ENCODE measurements at places on chromosomes 11 and 22. TPM values are rescaled to one million over a fixed set of nuclear protein-coding genes. Genes with fewer than 3 reads are reported as not detected.

DNA sequence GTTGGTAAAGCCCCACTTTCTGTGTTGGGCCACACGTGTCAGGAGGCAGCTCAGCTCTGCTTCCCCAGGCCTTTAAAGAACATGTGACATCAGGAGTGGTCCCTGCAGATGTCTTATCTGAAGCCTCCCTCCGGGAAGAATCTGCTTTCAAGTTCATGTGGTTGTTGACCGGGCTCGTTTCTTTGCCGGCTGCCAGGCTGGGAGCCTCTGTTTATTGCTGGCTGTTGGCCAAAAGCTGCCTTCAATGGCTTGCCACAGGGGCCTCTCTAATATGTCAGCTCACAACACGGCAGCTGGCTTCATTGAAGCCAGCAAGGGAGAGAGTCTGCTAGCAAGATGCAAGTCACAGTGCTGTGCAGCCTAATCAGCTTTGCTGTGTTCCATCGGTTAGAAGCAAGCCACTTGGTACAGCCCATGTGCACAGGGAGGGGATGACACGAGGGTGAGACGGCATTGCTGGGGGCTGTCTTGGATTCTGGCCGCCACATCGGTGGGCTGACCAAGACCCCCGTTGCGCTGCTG lies 14.6 kb downstream of the MRGPRF start:
- no peaks in the 10 kb centered on the region for H3K36me3 ChIP-seq
- H3K4me3 ChIP-seq: no peak overlapping the region
- no peak overlapping the region for H3K27ac ChIP-seq
- H3K4me1 ChIP-seq: no peaks in the 10 kb centered on the region
- no peak for DNase-seq

DNA sequence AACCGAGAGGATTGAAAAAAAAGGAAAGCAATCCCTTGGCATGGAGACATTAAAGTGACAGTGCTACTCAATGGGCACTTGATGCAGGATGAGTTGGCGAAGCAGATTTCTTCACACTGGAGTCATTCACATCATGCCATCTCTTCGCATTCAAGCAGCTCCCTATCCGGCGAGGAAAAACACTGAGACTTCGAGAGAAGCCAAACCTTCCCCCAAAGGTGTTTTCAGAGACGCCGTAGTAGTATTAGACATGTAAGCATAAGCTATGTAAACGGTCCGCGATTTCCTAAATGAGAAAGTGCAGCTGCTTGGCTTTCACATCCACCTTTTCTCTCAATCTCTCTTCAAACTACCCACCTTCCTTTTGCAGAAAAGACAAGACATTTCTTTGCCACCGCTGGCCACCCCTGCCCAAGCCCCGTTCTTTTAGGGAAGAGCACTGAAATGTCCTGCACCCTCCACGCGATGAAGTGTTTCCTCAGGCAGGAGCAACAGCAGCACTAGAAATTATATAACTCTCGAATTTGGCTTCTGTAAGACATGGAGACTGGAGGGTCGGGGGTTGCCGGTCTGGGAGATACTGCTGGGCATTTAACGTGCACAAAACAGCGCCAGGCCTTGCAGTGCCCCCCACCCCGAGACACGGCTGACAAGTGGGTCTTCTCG lies at the start of gene DLG2:
DLG2 (minus strand) TSS at position 13 of the 666 bp plus-strand sequence.
- H3K36me3 ChIP-seq: no peaks in the 10 kb centered on the region
- H3K27me3 ChIP-seq: no peaks in the 10 kb centered on the region
- H3K4me3 ChIP-seq: peak within 1 kb of the TSS; percentile 89
- peaks cover 29% of the 10 kb centered on the region for H3K4me1 ChIP-seq

PLA2G3 gene
- total RNA-seq: not detected

GRCh38 chr11:95715777-95716241 lies 73.8 kb downstream of the FAM76B start:
- H3K27me3 ChIP-seq: no peaks in the 10 kb centered on the region
- no peak overlapping the region for H3K27ac ChIP-seq
- no peak overlapping the region for H3K4me3 ChIP-seq
- peaks cover 15% of the 10 kb centered on the region for H3K4me1 ChIP-seq

ACR gene
- not detected for total RNA-seq

DNA sequence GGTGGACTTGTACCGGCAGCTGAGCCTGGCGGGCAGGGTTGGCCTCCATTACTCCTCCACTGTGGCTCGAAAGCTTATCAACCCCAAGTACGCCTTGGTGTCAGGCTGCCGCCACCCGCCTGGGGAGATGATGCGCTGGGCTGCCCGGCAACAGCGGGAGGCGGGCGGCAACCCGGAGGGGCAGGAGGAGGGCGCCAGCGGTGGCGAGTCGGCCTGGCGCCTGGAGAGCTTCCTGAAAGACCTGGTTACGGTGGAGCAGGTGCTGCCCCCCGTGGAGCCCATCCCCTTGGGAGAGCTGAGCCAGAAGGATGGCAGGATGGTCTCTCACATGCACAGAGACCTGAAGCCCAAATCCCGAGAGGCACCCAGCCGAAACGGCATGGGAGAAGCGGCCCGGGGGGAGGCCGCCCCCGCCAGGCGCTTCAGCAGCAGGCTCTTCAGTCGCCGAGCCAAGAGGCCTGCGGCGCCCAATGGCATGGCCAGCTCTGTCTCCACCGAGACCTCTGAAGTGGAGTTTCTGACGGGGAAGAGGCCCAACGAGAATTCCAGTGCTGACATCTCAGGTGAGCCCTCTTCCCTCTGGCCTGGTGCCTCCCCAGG lies 26.7 kb downstream of the FAM83F start:
- no peaks in the 10 kb centered on the region for H3K36me3 ChIP-seq
- H3K27me3 ChIP-seq: no peaks in the 10 kb centered on the region
- no peak for DNase-seq
- H3K4me3 ChIP-seq: no peak overlapping the region
- H3K27ac ChIP-seq: no peak overlapping the region
- peaks cover 6% of the 10 kb centered on the region for H3K4me1 ChIP-seq
